ENCODE measurements at places on chromosomes 1 and 21.

GRCh38 chr1:23930270-23930669 lies 17.1 kb upstream of the CNR2 start:
- no peaks in the 10 kb centered on the region for H3K27me3 ChIP-seq
- H3K36me3 ChIP-seq = no peaks in the 10 kb centered on the region
- no peak overlapping the region for H3K27ac ChIP-seq
- DNase-seq = no peak
- H3K4me3 ChIP-seq = no peak overlapping the region
- peaks cover 3% of the 10 kb centered on the region for H3K4me1 ChIP-seq

GRCh38 chr1:1528301-1529267 lies 11.8 kb downstream of the TMEM240 start:
- H3K27me3 ChIP-seq = peaks cover 6% of the 10 kb centered on the region
- H3K27ac ChIP-seq = no peak overlapping the region
- DNase-seq = no peak
- no peak overlapping the region for H3K4me3 ChIP-seq
- no peaks in the 10 kb centered on the region for H3K4me1 ChIP-seq
- H3K36me3 ChIP-seq = peaks cover 16% of the 10 kb centered on the region

- H3K27me3 ChIP-seq = peaks cover 7% of the 10 kb centered on the region
- no peak for DNase-seq
- no peak overlapping the region for H3K4me3 ChIP-seq
- H3K27ac ChIP-seq = no peak overlapping the region
- peaks cover 2% of the 10 kb centered on the region for H3K36me3 ChIP-seq
- H3K4me1 ChIP-seq = peaks cover 8% of the 10 kb centered on the region
Measured at GRCh38 chr1:12087797-12088314, 24.8 kb downstream of the TNFRSF8 start.

GRCh38 chr1:7519861-7520395 lies 251.2 kb upstream of the VAMP3 start:
- no peaks in the 10 kb centered on the region for H3K4me1 ChIP-seq
- peaks cover 5% of the 10 kb centered on the region for H3K36me3 ChIP-seq
- DNase-seq = no peak
- no peak overlapping the region for H3K4me3 ChIP-seq
- H3K27me3 ChIP-seq = peaks cover 11% of the 10 kb centered on the region

- peak overlapping the region; percentile 81 for H3K4me3 ChIP-seq
- H3K27ac ChIP-seq = no peak overlapping the region
- peaks cover 53% of the 10 kb centered on the region for H3K4me1 ChIP-seq
- H3K36me3 ChIP-seq = no peaks in the 10 kb centered on the region
Measured at GRCh38 chr1:50332941-50333594, 90.2 kb downstream of the DMRTA2 start.

GRCh38 chr1:185238447-185238846 lies 78.6 kb downstream of the IVNS1ABP start:
- H3K27me3 ChIP-seq = no peaks in the 10 kb centered on the region
- no peaks in the 10 kb centered on the region for H3K36me3 ChIP-seq
- H3K4me3 ChIP-seq = no peak overlapping the region
- no peaks in the 10 kb centered on the region for H3K4me1 ChIP-seq
- H3K27ac ChIP-seq = no peak overlapping the region

DNA sequence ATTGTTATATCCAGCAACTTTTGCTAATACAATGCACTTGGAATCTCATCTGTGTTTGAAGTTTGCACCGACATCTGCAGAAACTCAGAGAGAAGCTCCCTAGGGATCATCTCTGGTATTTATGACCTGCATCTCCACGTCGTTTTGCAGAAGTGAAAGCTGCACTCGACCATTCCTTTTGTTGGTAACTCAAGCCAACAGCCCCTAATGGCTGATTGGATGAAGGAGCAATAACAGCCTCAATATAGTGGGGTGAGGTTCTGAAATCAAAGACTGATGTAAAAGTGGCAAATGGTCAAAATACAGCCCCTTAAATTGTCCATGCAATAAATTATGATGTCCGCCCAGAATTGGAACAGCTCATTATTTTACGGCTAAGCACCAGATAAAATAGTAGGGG lies 344.2 kb upstream of the KAZN start:
- DNase-seq = no peak
- H3K36me3 ChIP-seq = no peaks in the 10 kb centered on the region
- H3K4me3 ChIP-seq = no peak overlapping the region
- no peak overlapping the region for H3K27ac ChIP-seq
- H3K4me1 ChIP-seq = peaks cover 8% of the 10 kb centered on the region

DNA sequence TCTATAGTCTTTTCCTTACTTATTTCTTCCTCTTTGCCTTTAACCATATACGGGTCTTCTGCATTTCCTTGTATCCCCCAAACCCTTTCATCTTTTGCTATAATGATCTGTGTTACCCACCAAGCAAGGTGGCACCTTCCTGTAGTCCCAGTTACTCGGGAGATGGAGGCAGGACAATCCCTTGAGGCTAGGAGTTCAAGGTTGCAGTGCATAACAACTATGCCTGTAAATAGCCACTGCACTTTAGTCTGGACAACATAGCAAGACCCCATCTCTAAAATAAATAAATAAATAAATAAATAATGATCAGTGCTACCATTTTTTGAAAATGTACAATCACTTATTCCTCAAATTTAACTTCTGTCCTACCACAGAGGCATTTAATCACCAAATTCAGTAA lies 11.5 kb downstream of the DR1 start:
- no peak overlapping the region for H3K4me3 ChIP-seq
- no peak overlapping the region for H3K27ac ChIP-seq
- no peaks in the 10 kb centered on the region for H3K27me3 ChIP-seq

DNA sequence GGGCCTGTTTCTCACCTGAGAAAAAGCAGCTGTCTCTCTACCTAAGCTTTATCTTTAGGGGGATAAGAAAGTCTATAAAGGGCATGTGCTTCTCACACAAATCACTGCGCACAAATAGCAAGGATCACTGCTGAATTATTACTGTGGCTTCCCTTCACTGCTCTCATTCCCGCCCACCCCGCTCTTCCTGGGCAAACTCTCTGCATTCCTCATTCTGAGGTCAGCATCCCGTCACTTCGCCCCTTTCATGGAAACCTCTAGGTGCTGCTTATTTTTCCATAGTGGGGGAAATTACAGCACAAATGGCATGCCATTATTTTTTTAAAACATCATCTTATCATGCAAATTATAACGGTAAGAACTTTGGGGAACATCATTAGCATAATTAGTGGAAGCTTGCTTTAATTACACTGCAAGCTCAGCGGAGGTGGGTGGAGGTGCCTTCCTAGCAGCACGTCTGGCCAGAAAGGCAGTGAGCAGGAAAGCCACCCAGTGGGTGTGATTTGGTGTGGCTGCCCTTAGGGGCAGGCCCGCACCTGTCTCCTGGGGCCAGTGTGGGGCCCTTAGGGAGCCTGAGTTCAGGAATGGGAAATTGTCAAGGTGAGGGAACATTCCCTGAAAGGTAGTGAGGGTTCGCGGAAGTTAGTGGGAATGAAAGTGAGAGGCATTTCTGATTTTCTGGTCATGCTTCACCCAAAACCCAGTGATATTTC lies 105.9 kb downstream of the LAMC2 start:
- peaks cover 11% of the 10 kb centered on the region for H3K4me1 ChIP-seq
- peaks cover 4% of the 10 kb centered on the region for H3K27me3 ChIP-seq
- H3K4me3 ChIP-seq = no peak overlapping the region
- no peaks in the 10 kb centered on the region for H3K36me3 ChIP-seq
- no peak overlapping the region for H3K27ac ChIP-seq
- no peak for DNase-seq

- H3K27me3 ChIP-seq = peaks cover 4% of the 10 kb centered on the region
- H3K36me3 ChIP-seq = no peaks in the 10 kb centered on the region
- DNase-seq = no peak
- peaks cover 7% of the 10 kb centered on the region for H3K4me1 ChIP-seq
- no peak overlapping the region for H3K4me3 ChIP-seq
Measured at GRCh38 chr1:47021070-47021469, 2.4 kb upstream of the CYP4X1 start.

GRCh38 chr1:86865973-86866637 lies 47.8 kb downstream of the SELENOF start:
- peaks cover 7% of the 10 kb centered on the region for H3K36me3 ChIP-seq
- H3K4me1 ChIP-seq = peaks cover 2% of the 10 kb centered on the region
- no peak for DNase-seq
- no peak overlapping the region for H3K4me3 ChIP-seq
- no peaks in the 10 kb centered on the region for H3K27me3 ChIP-seq
- no peak overlapping the region for H3K27ac ChIP-seq

- no peak overlapping the region for H3K4me3 ChIP-seq
- H3K36me3 ChIP-seq = no peaks in the 10 kb centered on the region
- no peak for DNase-seq
- H3K27me3 ChIP-seq = no peaks in the 10 kb centered on the region
- H3K27ac ChIP-seq = no peak overlapping the region
Measured at GRCh38 chr21:27806281-27806680, 839.4 kb upstream of the ADAMTS5 start.

DNA sequence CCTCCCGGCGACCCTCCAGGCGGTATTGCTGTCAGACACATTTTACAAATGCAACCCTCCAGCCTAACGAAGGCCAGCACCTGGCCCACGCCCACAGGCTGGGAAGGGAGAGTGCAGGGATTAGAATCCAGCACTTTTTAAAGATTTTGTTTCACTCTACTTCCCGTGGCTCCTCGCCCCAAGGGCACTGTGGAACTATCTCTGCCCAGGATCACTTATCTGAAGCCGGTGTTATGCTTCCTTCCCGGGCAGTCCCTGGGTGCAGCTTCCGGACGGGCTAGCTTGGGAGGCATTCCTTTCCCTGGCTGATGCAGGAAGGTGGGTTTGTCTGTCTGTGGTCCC lies 35.8 kb downstream of the CCN1 start:
- peaks cover 5% of the 10 kb centered on the region for H3K27me3 ChIP-seq
- no peak for DNase-seq
- no peaks in the 10 kb centered on the region for H3K4me1 ChIP-seq
- H3K36me3 ChIP-seq = peaks cover 12% of the 10 kb centered on the region
- H3K27ac ChIP-seq = no peak overlapping the region

DNA sequence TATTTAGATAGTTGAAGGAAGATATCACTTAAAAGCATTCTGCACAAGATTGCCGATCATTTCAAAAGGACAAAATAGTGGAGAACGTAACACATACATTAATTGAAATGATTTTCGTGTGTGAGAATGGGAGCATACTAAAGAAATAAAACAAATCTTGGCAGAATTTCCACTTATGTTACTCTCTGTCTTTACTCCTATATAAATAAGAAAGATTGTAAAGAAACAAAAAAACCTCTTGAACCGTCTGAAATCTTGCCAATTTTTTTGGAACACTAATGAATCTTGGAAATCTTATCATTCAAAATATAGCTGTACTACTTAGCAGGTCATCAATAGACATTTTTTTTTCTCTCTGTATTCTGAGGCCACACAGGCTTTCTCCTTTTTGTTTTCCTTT lies 528.8 kb upstream of the NCAM2 start:
- no peaks in the 10 kb centered on the region for H3K36me3 ChIP-seq
- H3K4me3 ChIP-seq = no peak overlapping the region
- H3K27ac ChIP-seq = no peak overlapping the region
- H3K27me3 ChIP-seq = no peaks in the 10 kb centered on the region
- DNase-seq = no peak
- no peaks in the 10 kb centered on the region for H3K4me1 ChIP-seq

- DNase-seq = peak; percentile 93
- H3K27ac ChIP-seq = peak overlapping the region; percentile 85
- peaks cover 9% of the 10 kb centered on the region for H3K36me3 ChIP-seq
- H3K27me3 ChIP-seq = peaks cover 4% of the 10 kb centered on the region
Measured at GRCh38 chr1:9181176-9181906, 52.4 kb upstream of the GPR157 start.

DNA sequence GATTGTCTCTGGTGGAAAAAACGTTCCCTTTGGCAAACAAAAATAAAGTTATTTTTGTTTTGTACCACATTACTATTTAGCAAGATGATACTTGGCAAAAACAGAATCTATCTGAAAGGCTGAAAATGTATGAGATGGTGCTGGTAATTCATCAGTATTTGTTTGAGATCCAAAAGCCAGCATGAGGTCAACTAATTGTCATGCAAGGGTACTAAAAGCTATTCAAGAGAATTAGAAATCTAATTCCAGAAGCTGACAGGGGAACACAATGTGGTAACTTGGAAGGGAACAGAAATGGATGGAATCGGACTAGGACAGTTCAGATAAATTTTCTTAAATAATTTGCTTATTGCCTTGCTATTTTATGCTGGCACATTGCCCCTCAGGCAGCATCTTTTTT lies 263.8 kb downstream of the KCNT2 start:
- H3K36me3 ChIP-seq = no peaks in the 10 kb centered on the region
- H3K4me3 ChIP-seq = no peak overlapping the region
- no peak overlapping the region for H3K27ac ChIP-seq
- H3K27me3 ChIP-seq = no peaks in the 10 kb centered on the region

DNA sequence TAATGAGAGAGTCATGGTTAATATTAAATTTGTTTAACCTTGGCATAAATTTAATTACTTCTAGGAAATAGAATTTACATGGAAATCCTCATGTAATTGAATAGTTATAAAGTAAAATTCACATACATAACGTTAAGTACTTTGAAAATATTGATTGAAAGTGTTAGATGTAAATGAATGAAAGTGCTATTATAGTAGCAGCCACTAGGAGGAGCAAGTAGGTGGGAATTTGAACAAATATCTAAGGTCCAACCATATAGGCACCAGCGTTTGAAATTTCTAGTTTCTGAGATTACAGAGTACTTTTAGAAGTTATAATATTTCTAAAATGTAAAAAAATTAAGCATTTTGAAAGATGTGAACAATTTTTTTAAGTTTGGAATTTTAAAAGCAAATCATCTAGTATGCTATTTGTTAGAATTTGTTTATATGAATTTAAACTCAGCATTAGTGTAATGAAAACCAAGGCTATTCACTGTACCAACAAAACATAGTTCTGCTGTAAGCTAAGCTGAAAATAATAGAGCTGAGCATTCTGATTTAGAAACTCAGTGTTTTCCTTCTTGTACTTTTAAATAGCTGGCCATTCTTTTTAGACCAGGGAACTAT lies 3.3 kb downstream of the B3GALT2 start:
- H3K4me1 ChIP-seq = peaks cover 3% of the 10 kb centered on the region
- H3K27me3 ChIP-seq = no peaks in the 10 kb centered on the region
- H3K4me3 ChIP-seq = no peak overlapping the region
- H3K36me3 ChIP-seq = no peaks in the 10 kb centered on the region
- H3K27ac ChIP-seq = no peak overlapping the region
- peak; percentile 24 for DNase-seq

GRCh38 chr1:32798679-32799416 lies 18.3 kb downstream of the YARS1 start:
- no peak overlapping the region for H3K4me3 ChIP-seq
- peaks cover 23% of the 10 kb centered on the region for H3K36me3 ChIP-seq
- peaks cover 7% of the 10 kb centered on the region for H3K27me3 ChIP-seq
- DNase-seq = no peak

DNA sequence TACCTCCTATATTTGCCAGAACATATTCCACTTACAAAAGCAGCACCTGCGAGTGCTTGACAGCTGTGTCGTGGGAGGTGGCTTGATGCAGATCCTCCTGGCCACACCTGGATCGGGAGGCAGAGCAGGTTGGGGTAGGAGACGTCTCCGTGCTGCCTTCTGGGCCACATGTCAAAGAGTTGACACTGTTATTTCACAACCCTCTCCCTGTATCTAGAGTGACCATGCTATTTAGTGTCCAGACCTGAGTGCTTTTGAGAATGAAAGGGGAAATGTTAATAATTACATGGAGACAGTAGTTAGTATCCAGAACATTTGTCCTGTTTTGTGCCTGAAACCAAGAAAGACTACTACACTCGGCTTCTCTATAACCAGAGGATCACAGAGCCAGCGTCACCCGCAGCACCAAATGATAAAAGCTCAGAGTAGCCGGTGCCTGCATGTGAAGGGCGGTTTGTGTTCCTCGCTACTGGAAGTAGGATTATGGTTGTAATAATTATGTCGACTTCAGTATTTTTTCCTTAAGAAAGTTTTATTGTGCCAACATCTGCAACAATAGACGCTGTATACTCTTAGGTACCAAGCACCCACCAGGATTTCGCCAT lies 77.1 kb downstream of the GALNT2 start:
- DNase-seq = no peak
- peaks cover 41% of the 10 kb centered on the region for H3K4me1 ChIP-seq

Measured in endothelial cell (in vitro differentiated cells).